AG09309 (cell line): ENCODE measurements at places on chromosomes 6 and 20.

DNA sequence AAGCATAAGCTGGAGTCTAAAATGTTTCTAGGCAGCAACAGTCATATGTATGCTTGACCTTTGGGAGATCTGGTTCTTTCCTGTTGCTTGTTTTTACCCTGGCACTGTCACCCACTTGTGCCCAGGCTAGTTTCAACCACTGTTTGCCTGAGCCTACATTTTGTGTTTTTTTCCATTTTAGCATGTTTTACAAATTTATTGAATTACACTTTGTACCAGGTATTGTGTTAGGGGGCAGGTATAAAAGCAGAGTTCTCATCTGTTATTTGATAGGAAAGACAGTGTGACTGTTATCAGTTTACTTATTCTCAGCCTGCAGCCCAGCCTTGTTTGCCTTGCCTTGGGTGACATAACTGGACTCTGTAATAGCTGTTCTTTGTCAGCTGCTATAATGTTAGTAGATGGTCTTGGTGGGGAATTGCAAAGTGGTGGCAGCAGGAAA, 147.0 kb downstream of the CDKAL1 start:
- no peak for DNase-seq

DNA sequence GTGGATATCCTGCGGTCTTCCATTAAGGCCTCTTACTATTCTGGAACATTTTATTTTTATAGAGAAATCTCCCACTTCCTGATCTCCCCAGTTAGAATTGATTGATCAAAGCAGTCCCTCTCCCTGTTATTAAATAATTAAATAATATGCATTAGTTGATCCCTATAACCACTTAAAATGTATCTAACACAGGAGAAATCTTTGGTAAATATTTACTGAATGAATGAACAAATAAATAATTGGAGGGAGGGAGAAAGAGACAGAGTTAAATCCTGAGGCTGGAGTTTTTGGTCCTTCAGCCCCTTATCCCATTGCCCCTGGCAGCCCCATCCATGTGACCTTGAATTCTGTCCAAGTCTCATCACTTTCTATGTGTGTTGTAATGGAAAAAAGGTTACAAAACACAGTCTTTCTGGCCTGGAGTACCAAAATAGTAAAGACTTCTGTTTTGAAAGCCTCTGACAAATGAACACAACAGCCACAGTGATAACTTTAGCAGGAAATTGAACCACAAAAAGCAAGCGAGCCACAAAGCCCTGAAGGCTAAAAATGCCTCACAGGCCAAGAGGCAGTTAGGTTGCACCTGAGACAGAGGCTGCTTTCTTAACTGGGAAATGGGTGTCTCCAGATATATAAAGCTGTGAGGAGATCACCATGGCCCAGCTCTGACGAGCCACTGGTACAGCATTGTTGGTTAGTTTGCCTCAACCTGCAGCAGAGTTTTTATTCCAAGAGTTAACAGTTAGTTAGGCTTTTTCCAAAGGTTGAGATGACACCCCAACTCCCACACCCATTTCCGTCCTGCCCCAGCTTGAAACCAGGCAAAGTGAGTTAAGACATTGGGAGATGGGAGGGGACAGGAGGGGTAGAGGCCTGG, 11.3 kb downstream of the NT5E start:
- DNase-seq = no peak

GRCh38 chr6:80531681-80532619, 425.5 kb downstream of the BCKDHB start:
- no peak for DNase-seq

DNA sequence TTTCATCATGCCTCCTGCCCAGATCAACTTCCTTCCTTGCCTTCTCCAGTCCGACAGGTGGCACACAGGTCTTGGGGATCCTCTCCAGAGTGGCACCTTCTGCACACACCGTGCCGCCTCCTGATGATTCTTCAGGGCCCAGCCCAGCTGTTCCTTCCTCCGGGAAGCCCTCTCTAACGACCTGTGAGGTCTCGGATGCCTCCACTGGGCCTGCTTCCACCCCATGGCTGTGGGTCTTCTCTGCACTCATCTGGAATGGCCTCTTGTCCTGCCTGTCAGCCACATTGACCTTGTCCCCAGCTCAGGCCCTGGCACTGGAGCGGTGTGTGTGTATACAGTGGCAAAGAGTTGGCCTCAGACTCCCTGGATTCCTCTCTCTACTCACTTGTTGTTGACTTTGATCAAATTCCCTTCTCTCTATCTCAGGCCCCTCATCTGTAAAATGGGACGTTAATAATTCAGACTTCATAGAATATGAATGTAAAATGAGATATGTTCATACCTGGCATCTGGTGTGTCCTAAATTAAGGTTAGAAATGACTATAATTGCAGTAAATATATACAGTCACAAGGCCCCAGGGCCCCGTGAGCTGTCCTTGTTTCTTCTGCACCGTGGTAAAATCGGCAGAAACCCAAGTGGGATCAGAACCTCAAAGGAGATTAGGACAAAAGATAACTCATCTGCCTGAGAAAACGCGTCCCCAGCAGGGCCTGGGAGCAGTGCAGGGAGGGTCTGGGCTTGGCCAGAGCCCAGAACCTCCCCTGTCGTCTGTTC, 1.5 kb downstream of the FAM210B start:
- DNase-seq = no peak

DNA sequence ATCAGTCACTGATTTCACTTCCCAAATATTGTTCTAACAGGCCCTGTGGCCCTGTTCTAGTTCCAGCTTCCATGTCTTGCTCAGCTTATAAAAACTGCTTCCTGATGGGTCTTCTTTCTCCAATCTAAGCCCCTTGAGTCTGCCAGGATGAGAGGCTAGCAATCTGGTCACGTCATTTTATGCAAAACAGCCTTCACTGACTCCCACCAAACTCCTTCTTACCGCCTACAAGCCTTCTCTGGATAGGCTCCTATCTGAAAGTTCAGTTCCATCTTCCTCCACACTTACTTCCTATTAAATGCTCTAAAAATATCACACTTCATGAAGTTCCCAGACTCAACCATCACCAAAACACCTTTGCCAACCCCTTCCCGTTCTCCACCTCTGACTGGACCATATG, 15.5 kb downstream of the CRNKL1 start:
- DNase-seq = no peak

- no peak for DNase-seq
Measured at GRCh38 chr6:92364948-92365541, 1054.3 kb downstream of the EPHA7 start.

GRCh38 chr6:132818404-132819359, 4.3 kb downstream of the RPS12 start:
- DNase-seq = no peak

DNA sequence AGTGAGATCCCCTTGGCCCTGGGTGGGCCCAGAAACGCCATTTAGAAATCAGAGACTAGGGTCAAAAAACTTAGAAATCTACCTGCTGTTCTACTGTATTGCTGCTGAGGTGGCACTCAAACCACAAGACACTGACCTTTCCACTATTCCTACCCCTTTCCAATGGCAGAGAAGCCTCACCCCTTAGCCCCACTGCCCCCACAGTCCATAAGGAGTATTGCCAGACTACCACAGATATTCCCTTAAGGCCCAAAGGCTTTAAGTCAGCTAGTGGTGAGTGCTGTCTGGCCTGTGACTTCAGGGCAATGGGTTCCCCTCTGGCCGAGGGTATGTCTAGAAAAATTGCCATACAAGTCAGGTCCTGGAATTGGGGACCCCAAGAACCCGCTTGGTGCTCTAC, 656.1 kb downstream of the COL12A1 start:
- no peak for DNase-seq

- no peak for DNase-seq
Measured at GRCh38 chr6:107866606-107867301, 42.6 kb upstream of the SCML4 start.

DNA sequence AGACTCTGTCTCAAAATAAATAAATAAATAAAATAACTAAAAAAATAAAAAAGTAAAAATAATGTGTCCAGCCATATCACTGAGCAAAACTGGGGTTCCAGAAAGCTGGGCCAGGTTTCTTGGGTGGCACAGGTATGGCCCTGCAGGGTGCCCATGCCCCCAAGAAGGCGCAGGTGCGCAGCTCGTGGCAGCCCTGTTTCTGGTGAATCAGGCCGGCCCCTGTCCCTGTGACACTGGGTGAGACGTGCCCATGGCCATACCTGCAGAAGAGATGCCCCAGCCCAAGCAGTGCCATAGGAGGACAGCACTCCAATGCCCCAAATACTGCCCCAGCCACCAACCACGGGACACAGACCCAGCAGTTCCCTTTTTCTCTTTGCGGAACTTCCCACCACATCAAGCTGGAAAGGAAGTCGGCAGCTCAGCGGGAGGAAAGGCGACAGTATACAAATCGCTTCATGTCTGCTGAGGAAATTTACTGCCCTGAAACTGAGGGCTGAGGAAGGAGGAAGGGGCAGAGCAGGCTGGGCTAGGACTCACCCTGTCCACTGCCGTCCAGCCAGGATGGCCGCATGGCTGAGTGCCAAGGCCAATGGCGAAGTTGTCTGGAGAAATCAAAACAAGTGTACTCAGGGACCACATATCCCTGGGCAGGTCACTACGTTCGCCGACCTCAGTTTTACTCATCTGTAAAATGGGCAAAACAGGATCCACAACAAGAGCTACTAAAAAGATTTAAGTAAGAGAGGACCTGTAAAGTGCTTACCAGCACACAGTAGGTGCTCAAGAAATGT, 55.4 kb downstream of the PREX1 start:
- no peak for DNase-seq
